ENCODE measurements at places on chromosomes 3 and 15.

- no peak for DNase-seq
Measured at GRCh38 chr3:171172070-171172469, 145.6 kb upstream of the SLC2A2 start.

DNA sequence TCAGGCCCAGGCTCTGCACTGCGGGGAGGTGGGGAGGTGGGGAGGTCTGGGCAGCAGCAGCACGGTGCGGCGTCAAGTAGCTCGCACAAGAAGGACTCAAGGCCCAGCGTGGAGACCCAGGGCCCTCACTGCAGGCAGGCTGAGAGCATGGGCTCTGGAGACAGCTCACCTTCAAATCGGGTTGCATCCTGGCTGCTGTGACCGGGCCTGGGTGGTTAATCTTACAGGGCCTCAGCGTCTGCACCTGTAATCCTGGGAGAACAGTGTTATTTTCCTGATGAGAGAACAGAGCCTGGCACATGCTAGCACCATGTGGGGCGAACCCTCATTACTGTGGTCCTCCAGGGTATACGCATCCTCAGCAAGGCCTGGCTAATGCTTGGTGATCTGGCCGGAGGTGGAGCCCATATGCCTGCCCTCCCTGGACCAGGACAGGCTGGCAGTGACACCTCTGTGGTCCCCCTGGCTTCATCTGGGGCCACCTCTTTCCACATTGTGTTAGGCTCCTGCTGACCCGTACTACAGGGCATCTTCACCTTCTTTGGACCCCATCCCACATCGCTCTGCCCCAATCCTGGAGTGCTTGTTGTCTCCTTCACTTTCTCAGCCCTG lies 55.5 kb downstream of the RGMA start:
- peak; percentile 23 for DNase-seq

GRCh38 chr3:182905623-182906022 lies 74.7 kb downstream of the DCUN1D1 start:
- DNase-seq = no peak

- DNase-seq = no peak
Measured at GRCh38 chr15:64640146-64640871, 135.1 kb downstream of the RBPMS2 start.
